Activated T-helper 2 cell treated with anti-CD3 and anti-CD28 coated beads, Interferon-gamma antibody, Interleukin-2, Interleukin-4, amounts not matched to agents 10 μg/mL and 5 μg/mL and 100 μg/mL, durations not matched to agents 14 hours and 24 hours and 36 hours (primary cell): ENCODE measurements at places on chromosomes 5 and 9. TPM values are rescaled to one million over a fixed set of nuclear protein-coding genes. Genes with fewer than 3 reads are reported as not detected.

- peaks cover 1% of the 10 kb centered on the region for H3K27me3 ChIP-seq
- no peak overlapping the region for H3K27ac ChIP-seq
- H3K4me1 ChIP-seq, result peaks cover 5% of the 10 kb centered on the region
- no peaks in the 10 kb centered on the region for H3K36me3 ChIP-seq
- no peak overlapping the region for H3K4me3 ChIP-seq
- no peak for DNase-seq
These were observed 383.2 kb upstream of the SGCD start for GRCh38 chr5:155943516-155944407.

GRCh38 chr9:34158362-34158869, 20.4 kb upstream of the UBAP1 start:
- peaks cover 4% of the 10 kb centered on the region for H3K27me3 ChIP-seq
- no peak for DNase-seq
- H3K36me3 ChIP-seq, result no peaks in the 10 kb centered on the region
- no peak overlapping the region for H3K4me3 ChIP-seq
- H3K27ac ChIP-seq, result no peak overlapping the region
- no peaks in the 10 kb centered on the region for H3K4me1 ChIP-seq

DNA sequence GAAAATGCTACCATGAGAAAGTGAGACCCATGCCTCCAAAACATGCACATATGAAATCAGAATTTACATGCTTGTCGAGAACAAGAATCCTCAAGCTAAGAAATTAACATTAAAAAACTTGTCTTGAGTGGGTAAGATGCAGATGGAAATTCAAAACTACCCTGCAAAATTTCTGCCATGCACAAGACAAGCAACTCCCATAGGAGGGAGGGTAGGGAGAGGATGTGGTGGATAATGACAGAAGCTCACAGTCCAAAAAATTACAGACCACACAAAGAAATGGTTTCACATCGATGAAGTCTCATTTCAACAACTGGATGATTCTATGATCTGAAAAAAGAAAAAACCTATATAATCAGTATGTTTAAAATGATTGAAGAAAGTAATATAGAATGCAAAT, 319.9 kb upstream of the PTGER4 start:
- H3K4me1 ChIP-seq, result peaks cover 20% of the 10 kb centered on the region
- H3K27ac ChIP-seq, result no peak overlapping the region
- H3K4me3 ChIP-seq, result no peak overlapping the region
- no peak for DNase-seq
- no peaks in the 10 kb centered on the region for H3K27me3 ChIP-seq
- peaks cover 24% of the 10 kb centered on the region for H3K36me3 ChIP-seq

- H3K27me3 ChIP-seq, result no peaks in the 10 kb centered on the region
- no peak for DNase-seq
These were observed 3.3 kb downstream of the CDK9 start for GRCh38 chr9:127789179-127789578.

GRCh38 chr5:139474890-139475791, 4.3 kb downstream of the SMIM33 start:
- no peaks in the 10 kb centered on the region for H3K27me3 ChIP-seq
- no peak for DNase-seq
- H3K36me3 ChIP-seq, result peaks cover 56% of the 10 kb centered on the region
- H3K4me3 ChIP-seq, result peak overlapping the region; percentile 44
- peaks cover 61% of the 10 kb centered on the region for H3K4me1 ChIP-seq

DNA sequence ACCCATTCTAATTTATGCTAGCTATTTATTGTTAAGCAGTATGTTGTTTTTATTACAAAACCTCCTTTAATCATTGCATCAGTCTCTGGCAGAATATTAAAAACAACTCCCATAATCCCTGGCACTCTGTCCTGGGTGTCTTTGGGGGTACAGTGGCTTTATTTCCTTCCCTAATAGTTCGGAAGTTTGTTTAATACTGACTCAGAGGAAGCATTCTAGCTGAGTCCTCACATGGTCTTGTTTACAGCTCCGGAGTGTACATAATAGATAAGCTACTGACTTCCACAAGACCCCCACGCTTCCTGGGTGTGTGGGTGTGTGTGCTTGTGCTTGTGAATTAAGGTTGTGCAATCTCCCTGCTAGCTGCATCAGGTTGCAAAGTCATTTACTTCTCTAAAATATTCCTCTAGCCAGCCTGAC, 149.8 kb upstream of the CDKN2B start:
- peaks cover 7% of the 10 kb centered on the region for H3K4me1 ChIP-seq
- no peaks in the 10 kb centered on the region for H3K36me3 ChIP-seq
- H3K27me3 ChIP-seq, result peaks cover 28% of the 10 kb centered on the region
- H3K4me3 ChIP-seq, result no peak overlapping the region

- H3K27me3 ChIP-seq, result no peaks in the 10 kb centered on the region
- H3K36me3 ChIP-seq, result no peaks in the 10 kb centered on the region
- H3K4me3 ChIP-seq, result no peak overlapping the region
- no peaks in the 10 kb centered on the region for H3K4me1 ChIP-seq
- DNase-seq, result no peak
These were observed 373.7 kb downstream of the TLE4 start for GRCh38 chr9:79945495-79945894.

- H3K4me1 ChIP-seq, result peaks cover 1% of the 10 kb centered on the region
- no peak overlapping the region for H3K27ac ChIP-seq
- no peaks in the 10 kb centered on the region for H3K27me3 ChIP-seq
- H3K36me3 ChIP-seq, result no peaks in the 10 kb centered on the region
- DNase-seq, result no peak
These were observed 348.1 kb upstream of the WWC1 start for GRCh38 chr5:167943343-167943742.

GRCh38 chr5:180194410-180195345, 14.3 kb downstream of the RASGEF1C start:
- H3K4me3 ChIP-seq, result no peak overlapping the region
- H3K27me3 ChIP-seq, result no peaks in the 10 kb centered on the region
- DNase-seq, result no peak
- no peak overlapping the region for H3K27ac ChIP-seq

DNA sequence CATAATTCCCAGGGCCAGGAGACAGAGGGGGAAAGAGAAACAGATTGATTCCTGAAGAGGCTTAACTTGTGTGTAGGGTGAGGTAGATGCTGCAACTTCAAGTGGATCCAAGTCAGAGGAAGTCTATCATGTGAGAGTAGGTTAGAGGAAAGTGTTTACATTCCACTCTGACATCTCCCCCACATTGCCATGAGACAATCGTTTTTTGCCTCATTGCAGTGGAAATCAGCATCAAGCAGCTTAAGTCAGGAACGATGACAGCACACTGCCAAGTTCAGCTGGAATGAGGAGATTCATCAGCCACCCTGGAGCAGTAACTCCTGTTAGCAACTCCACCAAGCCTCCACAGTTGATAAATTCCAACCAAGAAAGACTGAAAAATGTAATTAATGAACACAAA, 689.7 kb upstream of the MEF2C start:
- H3K4me1 ChIP-seq, result no peaks in the 10 kb centered on the region
- no peak overlapping the region for H3K27ac ChIP-seq
- H3K4me3 ChIP-seq, result no peak overlapping the region
- H3K27me3 ChIP-seq, result no peaks in the 10 kb centered on the region
- no peak for DNase-seq

DNA sequence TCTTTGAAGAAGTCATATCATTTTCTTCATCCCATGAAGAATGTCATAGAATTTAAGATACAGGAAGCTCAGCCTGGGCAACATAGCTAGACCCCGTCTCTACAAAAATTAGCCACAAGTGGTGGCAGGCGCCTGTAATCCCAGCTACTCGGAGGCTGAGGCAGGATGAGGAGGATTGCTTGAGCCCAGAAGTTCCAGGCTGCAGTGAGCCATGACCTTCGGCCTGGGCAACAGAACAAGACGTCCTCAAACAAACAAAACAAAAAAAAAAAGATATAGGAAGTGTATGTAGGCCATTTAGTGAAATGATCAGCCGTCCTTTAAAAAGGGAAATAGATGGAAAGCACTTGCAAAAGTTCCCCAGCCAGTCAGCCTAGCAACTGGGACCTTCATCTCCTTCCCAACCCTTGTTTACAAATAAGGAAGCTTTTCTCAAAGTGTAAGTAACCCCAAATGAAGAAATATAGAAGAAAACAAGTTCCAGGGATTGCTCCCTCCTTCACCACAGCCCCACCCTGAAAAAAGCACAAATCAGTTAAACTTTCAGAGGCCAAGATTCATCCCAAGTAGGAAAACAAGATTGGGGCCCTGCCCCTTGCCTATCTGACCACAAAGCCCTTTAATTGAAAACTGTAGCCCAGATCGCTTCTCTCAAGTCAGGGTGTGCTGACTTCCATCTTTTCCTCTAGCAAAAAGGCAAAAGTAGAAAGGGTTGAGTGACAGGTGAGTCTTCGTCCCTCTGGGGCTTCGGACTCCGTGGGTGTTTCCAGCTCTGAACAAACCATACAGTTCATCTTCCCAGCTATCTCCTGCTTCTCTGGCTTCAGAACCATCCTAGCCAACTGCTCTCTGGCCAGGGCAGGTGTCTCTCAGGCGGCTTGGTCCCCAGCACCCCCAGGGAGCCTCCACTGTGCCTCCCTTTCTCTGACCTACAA, 1.2 kb downstream of the SLC31A2 start:
- peaks cover 39% of the 10 kb centered on the region for H3K4me1 ChIP-seq
- peak overlapping the region; percentile 79 for H3K4me3 ChIP-seq
- DNase-seq, result no peak

- peak; percentile 84 for DNase-seq
- H3K27ac ChIP-seq, result peak overlapping the region; percentile 99
- peaks cover 35% of the 10 kb centered on the region for H3K36me3 ChIP-seq
- no peaks in the 10 kb centered on the region for H3K27me3 ChIP-seq
These were observed 46.1 kb downstream of the PTTG1 start for GRCh38 chr5:160467555-160468362.

- DNase-seq, result no peak
- H3K4me1 ChIP-seq, result peaks cover 14% of the 10 kb centered on the region
- no peaks in the 10 kb centered on the region for H3K36me3 ChIP-seq
- peaks cover 16% of the 10 kb centered on the region for H3K27me3 ChIP-seq
- H3K4me3 ChIP-seq, result no peak overlapping the region
- no peak overlapping the region for H3K27ac ChIP-seq
These were observed 55.0 kb downstream of the GARNL3 start for GRCh38 chr9:127319366-127320114.

DNA sequence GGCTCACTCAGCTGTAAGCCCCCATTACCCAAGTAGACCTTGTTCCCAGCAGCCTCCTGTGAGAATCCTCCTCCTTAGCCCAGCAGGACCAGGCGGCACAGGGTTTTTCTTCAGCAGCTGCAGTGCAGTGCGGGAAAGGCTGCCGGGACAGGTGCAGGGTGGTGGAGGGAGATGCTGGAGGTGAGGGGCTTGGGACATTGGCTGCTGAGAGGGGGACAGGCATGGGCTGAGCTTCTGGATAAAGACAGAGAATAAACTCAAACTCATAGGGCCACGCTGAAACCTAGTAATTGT, 174.7 kb downstream of the CACNA1B start:
- peak; percentile 7 for DNase-seq
- H3K27ac ChIP-seq, result no peak overlapping the region
- no peaks in the 10 kb centered on the region for H3K36me3 ChIP-seq
- no peak overlapping the region for H3K4me3 ChIP-seq

GRCh38 chr5:10279925-10280720, 27.6 kb downstream of the CMBL start:
- DNase-seq, result no peak
- H3K4me3 ChIP-seq, result no peak overlapping the region
- H3K27me3 ChIP-seq, result peaks cover 15% of the 10 kb centered on the region
- no peaks in the 10 kb centered on the region for H3K36me3 ChIP-seq
- H3K4me1 ChIP-seq, result peaks cover 17% of the 10 kb centered on the region

- no peak for DNase-seq
- H3K4me3 ChIP-seq, result no peak overlapping the region
- no peaks in the 10 kb centered on the region for H3K27me3 ChIP-seq
- H3K36me3 ChIP-seq, result no peaks in the 10 kb centered on the region
- H3K27ac ChIP-seq, result no peak overlapping the region
- H3K4me1 ChIP-seq, result no peaks in the 10 kb centered on the region
These were observed 172.2 kb downstream of the DAB2IP start for GRCh38 chr9:121823451-121824169.

- H3K4me3 ChIP-seq, result peak overlapping the region; percentile 40
- DNase-seq, result peak; percentile 65
- peak overlapping the region; percentile 36 for H3K27ac ChIP-seq
- H3K27me3 ChIP-seq, result no peaks in the 10 kb centered on the region
- H3K4me1 ChIP-seq, result peaks cover 59% of the 10 kb centered on the region
These were observed 17.2 kb downstream of the SPTLC1 start for GRCh38 chr9:92097997-92098482.

- H3K27me3 ChIP-seq, result no peaks in the 10 kb centered on the region
- H3K4me1 ChIP-seq, result no peaks in the 10 kb centered on the region
- H3K36me3 ChIP-seq, result no peaks in the 10 kb centered on the region
- H3K27ac ChIP-seq, result no peak overlapping the region
These were observed 130.3 kb downstream of the NSG2 start for GRCh38 chr5:174175716-174176268.

DNA sequence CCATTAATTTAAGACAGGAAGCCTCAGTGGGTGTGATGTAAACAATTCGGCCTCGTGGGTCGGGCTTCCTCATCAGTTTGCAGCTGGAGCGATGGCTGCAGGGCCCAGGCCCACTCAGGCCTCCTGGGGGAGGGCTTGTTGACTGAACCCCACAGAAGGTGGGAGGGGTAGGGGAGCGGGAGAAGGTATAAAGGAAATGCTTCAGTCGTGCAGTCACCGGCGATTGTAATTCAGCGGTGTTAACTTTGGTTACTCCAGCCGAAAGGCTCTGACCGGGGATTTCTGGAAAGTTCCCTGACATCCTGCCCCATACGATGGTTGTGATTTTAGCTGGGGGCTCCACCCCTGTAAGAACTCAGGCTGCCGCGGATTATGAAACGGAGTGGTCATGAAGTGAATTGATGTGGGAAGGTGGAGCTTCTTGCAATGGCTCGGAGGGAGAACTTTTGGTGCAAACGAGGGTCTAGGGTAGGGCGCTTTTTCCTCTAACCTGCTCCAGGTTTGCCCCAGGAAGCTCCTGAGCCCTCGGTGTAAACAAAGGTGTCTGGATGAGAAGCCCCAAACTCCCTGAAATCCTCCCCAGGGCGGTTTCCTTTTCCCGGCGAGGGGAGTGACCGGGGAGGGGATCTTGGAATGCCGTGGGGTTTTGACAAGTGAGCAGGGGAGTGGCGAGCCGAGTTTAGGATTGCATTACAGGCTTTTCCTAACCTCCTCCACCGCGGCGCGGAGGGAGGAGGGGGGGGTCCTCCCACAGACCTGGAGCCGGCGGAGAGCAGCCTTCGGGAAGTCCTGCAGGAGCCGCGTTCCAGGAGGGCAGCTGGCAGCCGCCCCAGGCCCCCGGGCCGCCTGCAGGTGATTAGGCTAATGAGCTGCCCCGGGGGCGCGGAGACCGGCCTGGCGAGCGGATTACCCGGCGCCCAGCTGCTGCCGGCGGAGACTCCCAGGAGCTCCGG, 215.5 kb downstream of the PDZD2 start:
- H3K36me3 ChIP-seq, result no peaks in the 10 kb centered on the region
- peaks cover 34% of the 10 kb centered on the region for H3K27me3 ChIP-seq
- peaks cover 4% of the 10 kb centered on the region for H3K4me1 ChIP-seq
- DNase-seq, result no peak

GRCh38 chr9:78273761-78274160, 23.2 kb upstream of the PSAT1 start:
- no peak overlapping the region for H3K27ac ChIP-seq
- no peaks in the 10 kb centered on the region for H3K27me3 ChIP-seq
- H3K4me1 ChIP-seq, result peaks cover 5% of the 10 kb centered on the region
- no peak for DNase-seq
- peaks cover 25% of the 10 kb centered on the region for H3K36me3 ChIP-seq

- peak overlapping the region; percentile 93 for H3K27ac ChIP-seq
- H3K36me3 ChIP-seq, result no peaks in the 10 kb centered on the region
- H3K4me1 ChIP-seq, result peaks cover 54% of the 10 kb centered on the region
- H3K4me3 ChIP-seq, result peak overlapping the region; percentile 68
- no peaks in the 10 kb centered on the region for H3K27me3 ChIP-seq
These were observed 273.2 kb upstream of the PANK3 start for GRCh38 chr5:168852329-168852728.

Gene GPX8
- not detected in 2 replicates for total RNA-seq

Gene TRIM14
- total RNA-seq, result 37.7 and 41.5 TPM in 2 replicates

Gene DAP
- total RNA-seq, result 51.3 and 56.6 TPM in 2 replicates

Gene SPATA31C1
- not detected in 2 replicates for total RNA-seq

Gene CEP120
- total RNA-seq, result 25.3 and 26.7 TPM in 2 replicates

Gene FOXD4L6
- total RNA-seq, result 0.18 TPM in 1 of 2 replicates, not detected in the other

Gene SURF6
- 23.0 and 24.4 TPM in 2 replicates for total RNA-seq

Gene DDX4
- 0.09 TPM in 1 of 2 replicates, not detected in the other for total RNA-seq
